ENCODE measurements at places on chromosomes 11 and 22. TPM values are rescaled to one million over a fixed set of nuclear protein-coding genes. Genes with fewer than 3 reads are reported as not detected.

DNA sequence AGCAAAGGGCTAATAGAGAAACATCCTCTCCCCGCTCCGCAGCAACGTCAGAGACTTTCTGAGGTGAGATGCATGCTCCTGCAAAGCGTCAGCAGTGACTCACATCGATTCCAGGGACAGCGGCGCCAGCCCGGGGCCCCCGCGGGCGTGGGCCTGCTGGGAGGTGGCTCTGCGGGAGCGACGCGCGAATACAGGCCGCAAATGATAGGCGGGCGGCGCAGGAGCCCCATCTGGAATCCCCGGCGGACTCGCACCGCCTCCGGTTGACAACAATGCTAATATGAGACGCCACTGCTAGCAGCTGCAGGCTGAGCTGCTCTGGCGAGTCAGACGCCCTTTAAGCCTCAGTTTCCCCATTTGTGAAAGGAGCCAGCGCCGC is 557 bp downstream of the RANGAP1 start:
- peak overlapping the region; percentile 91 for H3K27ac ChIP-seq
- DNase-seq: peak; percentile 92
- H3K4me3 ChIP-seq: peak overlapping the region; percentile 86
- no peaks in the 10 kb centered on the region for H3K27me3 ChIP-seq
- H3K4me1 ChIP-seq: peaks cover 32% of the 10 kb centered on the region

DNA sequence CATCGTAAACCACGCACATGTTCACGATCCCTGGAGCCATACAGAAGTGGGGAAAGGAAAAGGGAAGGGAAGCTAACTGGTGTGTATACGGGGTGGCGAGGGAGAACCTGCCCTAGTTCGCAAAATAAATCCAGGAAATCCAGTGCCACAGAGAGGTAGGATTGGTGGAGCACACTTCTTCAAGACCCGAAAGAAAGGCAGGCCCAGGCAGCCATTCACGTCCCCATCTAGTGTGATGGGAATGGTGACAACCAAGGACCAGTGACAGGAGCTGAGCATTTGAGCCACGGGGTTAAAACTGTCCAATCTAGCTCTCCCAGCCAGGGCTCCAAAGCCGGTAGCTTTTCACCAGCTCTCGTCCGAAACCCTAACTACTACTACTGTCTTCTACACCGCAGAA is 53.7 kb downstream of the IGSF9B start:
- H3K4me3 ChIP-seq: no peak overlapping the region
- no peaks in the 10 kb centered on the region for H3K4me1 ChIP-seq
- DNase-seq: no peak
- H3K27me3 ChIP-seq: no peaks in the 10 kb centered on the region

DNA sequence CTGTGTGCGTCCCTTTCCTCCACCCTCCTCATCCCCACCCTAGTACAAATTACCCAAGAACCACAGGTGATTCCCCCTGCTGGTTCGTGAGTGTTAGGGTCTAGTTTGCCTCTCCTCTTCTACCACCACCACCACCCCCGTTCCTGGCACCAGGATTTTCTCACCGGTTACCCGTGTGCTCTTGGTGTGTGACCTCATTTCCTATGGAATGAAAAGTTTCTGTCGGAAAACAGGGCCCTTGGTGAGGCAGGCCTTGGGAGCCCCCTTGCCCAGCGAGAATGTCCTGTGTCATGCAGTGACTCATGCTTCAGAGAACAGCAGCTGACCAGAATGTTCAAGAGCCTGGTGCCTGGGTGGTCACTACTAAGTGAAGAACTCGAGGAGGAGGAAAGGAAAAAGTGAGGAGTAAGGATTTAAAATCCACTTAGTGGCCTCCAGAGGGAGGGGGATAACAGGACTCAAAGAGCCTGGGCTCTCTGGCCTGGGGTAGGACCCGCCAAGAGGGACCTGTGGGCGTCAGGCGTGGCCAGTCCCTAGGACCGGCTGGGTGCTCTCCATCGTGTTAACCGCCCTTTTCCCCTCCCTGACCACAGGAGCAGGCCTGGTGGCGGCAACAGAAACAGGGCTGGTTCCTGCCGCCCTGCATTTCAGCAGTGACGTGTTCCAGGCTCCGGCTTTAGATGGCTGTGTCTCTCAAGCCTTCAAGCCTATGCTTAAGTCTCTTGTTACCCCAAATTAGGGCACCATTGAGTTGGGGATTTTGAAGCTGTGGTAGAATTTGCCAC is 30.2 kb downstream of the C22orf31 start:
- H3K4me3 ChIP-seq: no peak overlapping the region
- H3K4me1 ChIP-seq: peaks cover 30% of the 10 kb centered on the region
- H3K27ac ChIP-seq: peak overlapping the region; percentile 99
- H3K27me3 ChIP-seq: no peaks in the 10 kb centered on the region

DNA sequence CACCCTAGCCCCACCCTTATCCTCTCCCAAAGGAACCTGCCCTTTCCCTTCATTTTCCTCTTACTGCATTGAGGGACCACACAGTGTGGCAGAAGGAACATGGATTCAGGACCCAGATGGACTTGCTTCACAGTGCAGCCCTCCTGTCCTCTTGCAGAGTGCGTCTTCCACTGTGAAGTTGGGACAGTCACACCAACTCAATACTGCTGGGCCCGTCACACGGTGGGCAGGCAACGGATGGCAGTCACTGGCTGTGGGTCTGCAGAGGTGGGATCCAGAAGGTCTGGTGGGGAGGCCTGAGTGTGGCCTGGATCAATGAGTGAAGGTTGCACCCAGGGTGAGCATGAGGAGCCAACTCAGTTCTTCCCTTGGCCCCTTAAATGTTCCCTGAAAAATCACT is 129.9 kb upstream of the B3GAT1 start:
- no peak for DNase-seq
- no peak overlapping the region for H3K27ac ChIP-seq
- H3K4me1 ChIP-seq: no peaks in the 10 kb centered on the region
- H3K36me3 ChIP-seq: no peaks in the 10 kb centered on the region

DNA sequence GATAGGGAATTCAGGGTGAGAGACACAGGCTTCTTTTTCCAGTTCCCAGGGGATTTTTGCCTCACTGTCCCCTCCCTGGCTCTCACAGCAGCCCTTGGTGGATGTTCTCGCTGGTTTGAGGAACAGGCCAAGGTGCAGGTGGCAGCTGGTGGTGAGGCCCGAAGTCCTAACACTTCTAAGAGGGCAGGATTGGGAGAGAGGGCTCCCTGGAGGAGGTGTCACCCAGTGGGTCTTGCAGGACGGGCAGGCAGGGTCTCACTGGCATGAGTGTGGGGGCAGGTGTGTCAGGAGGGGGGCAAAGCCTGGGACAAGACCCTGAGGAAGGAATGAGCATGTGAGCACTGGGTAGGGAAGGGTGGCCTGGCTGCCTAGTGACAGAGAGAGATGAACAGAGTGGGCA is 9.2 kb downstream of the ADORA2A start:
- peaks cover 51% of the 10 kb centered on the region for H3K4me1 ChIP-seq
- no peaks in the 10 kb centered on the region for H3K27me3 ChIP-seq
- no peaks in the 10 kb centered on the region for H3K36me3 ChIP-seq
- H3K4me3 ChIP-seq: no peak overlapping the region
- DNase-seq: no peak
- peak overlapping the region; percentile 31 for H3K27ac ChIP-seq

- H3K4me3 ChIP-seq: no peak overlapping the region
- H3K27me3 ChIP-seq: no peaks in the 10 kb centered on the region
- no peak for DNase-seq
- H3K4me1 ChIP-seq: no peaks in the 10 kb centered on the region
- H3K36me3 ChIP-seq: no peaks in the 10 kb centered on the region
- no peak overlapping the region for H3K27ac ChIP-seq
Observed at GRCh38 chr11:625636-626268, 997 bp upstream of the CDHR5 start.

- H3K27ac ChIP-seq: no peak overlapping the region
- H3K4me1 ChIP-seq: no peaks in the 10 kb centered on the region
- no peaks in the 10 kb centered on the region for H3K36me3 ChIP-seq
- no peak overlapping the region for H3K4me3 ChIP-seq
Observed at GRCh38 chr11:46761807-46762206, 42.8 kb downstream of the F2 start.

DNA sequence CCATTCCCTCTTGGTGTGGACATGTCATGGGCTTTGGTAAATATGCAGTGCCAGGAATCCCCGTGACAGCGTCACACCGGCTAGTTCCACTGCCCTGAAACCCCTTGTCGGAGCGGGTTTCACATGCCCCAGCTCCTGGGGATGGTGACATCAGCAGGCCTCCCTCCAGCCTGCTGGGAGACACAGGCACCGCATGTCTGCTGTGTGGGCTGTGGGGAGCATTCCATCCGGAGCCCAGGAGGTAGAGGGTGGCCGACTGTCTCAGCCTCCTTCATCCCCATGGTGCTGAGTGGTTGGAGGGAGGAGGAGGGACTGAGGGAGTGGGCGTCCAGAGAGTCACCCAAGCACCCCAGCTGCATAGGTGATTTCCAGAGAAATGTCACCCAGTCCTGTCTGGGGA is 1161.1 kb downstream of the BRD1 start:
- H3K36me3 ChIP-seq: no peaks in the 10 kb centered on the region
- H3K27me3 ChIP-seq: no peaks in the 10 kb centered on the region
- H3K27ac ChIP-seq: no peak overlapping the region
- no peak for DNase-seq
- H3K4me3 ChIP-seq: no peak overlapping the region

GRCh38 chr11:9629064-9629463 is 34.8 kb upstream of the SWAP70 start:
- peaks cover 8% of the 10 kb centered on the region for H3K4me1 ChIP-seq
- DNase-seq: no peak
- H3K4me3 ChIP-seq: no peak overlapping the region
- H3K36me3 ChIP-seq: no peaks in the 10 kb centered on the region
- H3K27me3 ChIP-seq: no peaks in the 10 kb centered on the region

GRCh38 chr11:114785820-114786219 is 107.5 kb downstream of the NXPE2 start:
- no peak for DNase-seq
- no peaks in the 10 kb centered on the region for H3K27me3 ChIP-seq
- H3K36me3 ChIP-seq: no peaks in the 10 kb centered on the region
- H3K4me3 ChIP-seq: no peak overlapping the region
- H3K27ac ChIP-seq: no peak overlapping the region

- no peak overlapping the region for H3K4me3 ChIP-seq
- H3K27me3 ChIP-seq: no peaks in the 10 kb centered on the region
- no peak overlapping the region for H3K27ac ChIP-seq
- no peak for DNase-seq
- H3K4me1 ChIP-seq: peaks cover 18% of the 10 kb centered on the region
Observed at GRCh38 chr11:66314186-66314501, 2.7 kb downstream of the CD248 start.

- H3K4me1 ChIP-seq: peaks cover 14% of the 10 kb centered on the region
- H3K27ac ChIP-seq: peak overlapping the region; percentile 55
- DNase-seq: peak; percentile 61
- peak overlapping the region; percentile 33 for H3K4me3 ChIP-seq
Observed at GRCh38 chr11:36376888-36377758, 81.0 kb downstream of the PRR5L start.

DNA sequence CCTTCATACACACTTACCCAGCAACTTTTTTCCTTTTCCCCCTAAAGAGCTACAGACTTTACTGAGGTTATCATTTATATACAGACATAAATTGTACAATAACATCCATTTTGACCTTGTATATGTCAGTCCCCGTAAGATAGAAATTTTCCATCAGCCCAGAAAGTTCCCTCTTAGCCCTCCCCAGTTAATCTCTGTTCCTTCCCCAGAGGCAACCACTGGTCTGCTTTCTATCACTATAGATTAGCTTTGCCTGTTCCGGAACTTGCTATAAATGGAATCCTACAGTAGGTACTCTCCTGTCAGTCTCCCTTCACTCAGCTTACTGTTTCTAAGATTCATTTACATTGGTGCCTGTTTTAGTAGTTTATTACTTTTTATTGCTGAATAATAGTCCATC is 54.9 kb downstream of the TSPAN18 start:
- DNase-seq: no peak
- H3K27me3 ChIP-seq: no peaks in the 10 kb centered on the region
- H3K4me3 ChIP-seq: no peak overlapping the region
- H3K27ac ChIP-seq: no peak overlapping the region

KRTAP5-8 gene
- not detected for polyA plus RNA-seq

PVALB gene
- polyA plus RNA-seq: not detected

CD6 gene
- polyA plus RNA-seq: 0.37 TPM

C22orf42 gene
- polyA plus RNA-seq: 0.57 TPM

TTLL12 gene
- 22.8 TPM for polyA plus RNA-seq

OR51B2 gene
- not detected for polyA plus RNA-seq

MEI1 gene
- polyA plus RNA-seq: 0.81 TPM

OR51B5 gene
- 0.16 TPM for polyA plus RNA-seq

TRPC6 gene
- 0.24 TPM for polyA plus RNA-seq

KRTAP5-1 gene
- not detected for polyA plus RNA-seq

FGF3 gene
- polyA plus RNA-seq: not detected

CTSW gene
- polyA plus RNA-seq: 4.8 TPM

TMEM218 gene
- polyA plus RNA-seq: 20.4 TPM

SYT13 gene
- 6.0 TPM for polyA plus RNA-seq

LRRC56 gene
- not detected for polyA plus RNA-seq

CST6 gene
- polyA plus RNA-seq: not detected

OR5B12 gene
- polyA plus RNA-seq: not detected

TNNI2 gene
- 12.0 TPM for polyA plus RNA-seq

RPS3 gene
- polyA plus RNA-seq: 1,425 TPM

FIBIN gene
- polyA plus RNA-seq: 6.7 TPM

PRODH gene
- 1.7 TPM for polyA plus RNA-seq

CHRM1 gene
- polyA plus RNA-seq: 1.8 TPM

Measured in adrenal gland (tissue), 19 donors.